ENCODE measurements at places on chromosomes 6 and 20.

DNA sequence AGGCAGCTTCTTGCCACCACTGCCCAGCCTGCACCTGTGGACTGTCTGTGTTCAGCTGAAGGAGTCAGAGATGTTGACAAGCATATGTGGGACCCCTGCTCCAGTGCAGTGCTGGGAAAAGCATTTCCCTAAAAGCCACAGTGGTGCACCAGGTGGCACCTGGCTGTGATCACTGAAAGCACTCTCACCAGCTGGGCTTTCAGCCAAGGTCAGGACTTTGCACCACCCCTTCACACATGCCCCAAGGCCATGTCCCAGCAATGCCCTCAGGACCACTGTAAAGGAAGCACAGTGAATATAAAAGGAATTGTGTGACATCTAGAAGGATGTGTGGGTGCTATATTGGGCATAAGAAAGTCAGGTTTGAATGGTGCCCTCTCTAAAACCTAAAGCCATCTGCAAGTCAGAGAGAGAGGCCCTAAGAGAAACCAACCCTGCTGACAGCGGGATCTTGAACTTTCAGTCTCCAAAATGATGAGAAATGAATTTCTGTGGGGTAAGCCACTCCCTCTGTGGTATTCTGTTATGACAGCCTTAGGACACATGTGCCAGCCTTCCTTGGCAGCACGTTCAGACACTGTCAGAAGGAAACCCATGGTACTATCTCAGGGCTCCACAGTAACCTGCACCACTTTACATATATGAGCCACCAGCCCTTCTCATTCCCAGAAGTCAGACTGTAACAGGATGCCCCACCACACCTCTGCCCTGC lies 30.7 kb downstream of the CBLN4 start:
- DNase-seq: no peak

DNA sequence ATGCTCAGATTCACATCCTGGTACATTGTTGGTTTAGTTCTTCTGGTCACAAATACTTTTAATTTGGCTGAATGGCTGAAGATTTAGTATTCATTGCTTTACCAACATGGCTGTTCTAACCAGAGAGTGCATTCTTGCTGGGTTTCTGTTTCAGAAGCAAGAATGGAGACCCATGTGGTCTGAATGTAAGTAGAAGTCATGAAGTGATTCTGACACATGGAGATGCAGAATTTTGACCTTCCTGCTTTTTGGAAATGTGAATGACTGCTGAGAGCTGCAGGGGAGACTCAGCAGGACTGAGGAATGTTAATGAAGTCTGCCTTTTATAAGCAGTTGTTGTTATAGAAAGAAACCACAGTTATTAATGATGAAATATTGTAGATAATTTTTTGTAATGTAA lies 576.1 kb upstream of the MARCKS start:
- DNase-seq: no peak

DNA sequence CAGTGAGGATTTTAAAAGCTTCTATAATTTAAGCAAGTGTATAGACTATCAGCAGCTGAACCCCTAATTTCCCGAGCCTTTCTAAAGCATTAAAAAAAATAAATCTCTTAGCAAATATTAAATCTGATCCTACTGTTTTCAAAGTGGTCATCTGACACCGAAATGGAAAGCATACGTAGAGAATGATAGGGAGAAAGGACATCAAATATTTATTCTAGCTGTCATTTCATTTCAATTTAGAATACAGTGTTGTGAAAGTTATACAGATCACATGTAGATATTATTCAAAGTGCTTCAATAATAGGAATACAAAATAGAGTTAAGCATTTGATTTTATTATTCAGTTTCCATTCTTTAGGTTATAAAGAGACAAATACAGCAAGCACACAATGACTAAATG lies 61.9 kb upstream of the PKIB start:
- DNase-seq: no peak

- DNase-seq: no peak
These were observed 98.0 kb downstream of the KIF16B start for GRCh38 chr20:16475225-16475624.

DNA sequence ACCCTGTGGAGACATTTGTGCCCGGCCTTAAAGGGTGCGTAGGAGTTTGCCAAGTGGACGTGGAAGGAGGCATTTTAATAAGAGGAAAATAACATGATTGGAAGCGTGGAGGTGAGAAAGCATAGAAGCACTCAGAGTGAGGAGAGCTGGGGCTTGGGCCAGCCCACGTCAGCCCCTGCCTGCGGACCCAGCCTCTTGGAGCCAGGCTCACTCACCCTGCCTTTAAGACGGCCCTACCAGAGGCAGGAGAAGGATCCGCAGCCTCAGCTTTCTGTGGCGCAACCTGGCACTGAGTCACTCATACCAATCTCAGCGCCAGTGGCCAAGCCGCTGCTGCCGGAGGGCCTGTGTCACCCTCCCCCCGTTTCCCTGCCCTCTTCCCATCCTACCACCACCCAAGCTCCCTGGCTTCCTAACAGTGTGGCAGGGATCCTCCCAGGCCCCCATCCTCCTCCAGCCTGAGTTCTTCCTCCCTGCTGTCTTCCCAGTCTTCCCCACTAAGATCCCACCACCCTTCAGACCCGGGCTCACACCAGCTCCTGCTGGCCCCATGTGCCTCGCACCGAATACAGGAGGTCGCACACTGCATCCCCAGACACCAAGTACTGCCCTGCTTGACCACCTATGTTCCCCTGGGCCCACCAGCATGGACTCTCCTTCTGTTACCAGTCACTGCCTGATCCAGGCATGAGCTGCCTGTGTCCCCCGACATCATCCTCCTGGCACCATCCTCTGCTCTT lies 285.2 kb downstream of the UST start:
- DNase-seq: no peak

DNA sequence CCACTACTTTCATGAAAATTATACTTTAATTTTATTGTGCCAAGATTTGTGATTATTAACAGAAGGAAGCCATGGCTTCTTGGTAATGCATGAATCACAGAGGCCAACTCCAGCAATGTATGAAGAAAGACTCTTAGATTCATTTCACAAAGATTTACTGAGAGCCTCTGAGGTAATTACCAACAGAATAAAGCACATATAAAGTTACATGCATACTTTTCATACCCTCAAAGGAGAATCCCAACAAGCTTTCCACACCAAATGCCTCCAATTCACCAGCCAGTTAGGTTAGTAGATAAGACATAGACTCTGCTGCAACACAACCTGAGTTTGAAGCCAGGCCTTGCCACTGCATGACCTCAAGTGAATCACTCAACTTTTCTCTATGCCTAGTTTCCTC lies 41.9 kb downstream of the HBS1L start:
- no peak for DNase-seq

- no peak for DNase-seq
These were observed 86.3 kb downstream of the SNX5 start for GRCh38 chr20:17882065-17882833.

DNA sequence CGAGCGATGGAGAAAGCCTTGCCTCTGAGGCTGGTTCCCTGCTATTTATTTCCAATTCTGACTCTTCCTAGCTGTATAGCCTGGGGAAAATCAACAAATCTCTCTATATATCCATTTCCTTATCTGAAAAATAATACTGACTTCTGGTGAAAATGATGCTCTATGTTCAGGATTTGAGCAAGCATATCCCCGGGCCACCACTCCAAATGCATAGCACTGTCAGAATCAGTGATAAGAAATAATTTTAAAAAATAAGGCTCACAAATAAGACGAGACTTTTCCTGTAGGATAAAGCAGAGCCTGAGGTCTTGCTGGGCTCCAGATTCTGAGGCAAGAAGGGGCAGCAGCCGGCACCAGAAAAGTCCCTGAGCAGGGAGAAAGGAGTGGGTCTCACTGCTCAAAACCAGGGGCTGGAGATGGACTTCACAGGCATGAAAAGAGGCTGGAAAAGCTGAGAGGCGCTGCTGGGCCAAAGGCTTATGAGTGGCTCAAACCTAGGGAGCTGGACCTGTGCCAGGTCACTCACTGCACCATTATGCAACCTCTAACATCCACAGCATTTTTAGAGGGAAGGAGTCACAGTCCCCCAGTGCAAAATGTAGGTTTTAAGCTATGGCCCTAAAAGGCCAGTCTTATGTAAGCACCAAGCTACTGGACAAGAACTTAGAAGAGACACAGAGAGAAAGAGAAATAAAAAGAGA lies 48.1 kb upstream of the SLC17A4 start:
- peak; percentile 29 for DNase-seq

DNA sequence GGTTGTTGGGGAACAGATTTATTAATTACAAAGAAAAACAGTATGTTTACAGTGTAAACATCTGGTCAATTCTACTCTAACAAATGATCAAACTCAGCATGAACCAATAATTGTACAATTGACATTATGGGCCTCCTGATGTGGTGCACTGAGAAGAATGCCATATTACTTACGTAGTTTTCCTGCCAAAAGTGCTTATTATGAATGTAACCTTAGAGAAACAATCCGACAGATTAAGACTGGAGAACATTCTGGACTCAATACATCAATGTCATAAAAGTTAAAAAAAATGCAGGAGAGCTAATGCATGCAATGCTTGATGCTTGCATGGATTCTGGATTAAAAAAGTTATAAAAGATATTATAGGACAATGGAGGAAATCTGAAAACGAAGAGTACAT lies 69.0 kb downstream of the LYRM4 start:
- no peak for DNase-seq

DNA sequence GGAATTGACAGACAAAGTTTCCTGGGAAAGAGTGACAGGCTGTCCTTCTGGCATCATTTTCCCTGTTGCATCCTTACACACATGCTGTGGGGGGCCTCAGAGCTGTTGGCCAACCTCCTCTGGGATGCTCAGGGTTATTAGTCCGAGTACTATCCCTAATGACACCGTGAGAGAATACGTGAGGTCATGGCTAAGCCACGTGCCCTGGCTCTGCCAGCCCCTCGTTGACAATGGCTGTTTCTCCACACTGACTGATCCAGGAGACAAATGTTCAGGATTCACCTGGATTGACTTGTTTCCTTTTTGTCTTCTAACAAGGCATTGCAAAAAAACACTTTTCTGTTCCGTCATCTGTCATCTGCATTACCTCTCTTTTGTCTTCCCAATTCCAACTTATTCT lies 604.6 kb downstream of the TFAP2A start:
- DNase-seq: no peak

GRCh38 chr6:23977706-23978105 lies 148.3 kb upstream of the NRSN1 start:
- no peak for DNase-seq

All from hematopoietic multipotent progenitor cell treated with erythropoietin and hydrocortisone succinate and interleukin-3 and kit ligand, for 6 days (in vitro differentiated cells).